ENCODE measurements at places on chromosomes 12 and 14.

DNA sequence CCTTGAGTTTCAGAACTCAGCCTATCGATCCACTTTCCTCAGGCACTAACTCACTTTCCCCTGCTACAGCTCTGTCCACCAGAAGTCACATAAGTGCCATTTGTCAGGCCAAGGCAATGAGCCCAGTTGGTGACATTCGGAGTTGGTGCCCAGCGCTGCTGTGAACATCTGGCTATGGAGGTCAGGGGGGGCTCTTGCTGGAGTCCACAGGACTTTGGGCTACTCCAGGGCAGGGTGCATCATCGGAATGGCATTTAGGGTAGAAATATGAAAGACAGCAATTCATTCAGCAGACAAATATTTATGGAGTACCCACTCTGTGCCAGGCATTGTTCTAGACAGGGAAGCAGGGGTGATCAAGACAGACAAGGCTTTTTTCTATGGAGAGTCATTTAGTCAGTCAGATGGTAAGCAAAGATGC is 1.5 kb upstream of the PPP1CC start:
- peak; percentile 53 for DNase-seq

DNA sequence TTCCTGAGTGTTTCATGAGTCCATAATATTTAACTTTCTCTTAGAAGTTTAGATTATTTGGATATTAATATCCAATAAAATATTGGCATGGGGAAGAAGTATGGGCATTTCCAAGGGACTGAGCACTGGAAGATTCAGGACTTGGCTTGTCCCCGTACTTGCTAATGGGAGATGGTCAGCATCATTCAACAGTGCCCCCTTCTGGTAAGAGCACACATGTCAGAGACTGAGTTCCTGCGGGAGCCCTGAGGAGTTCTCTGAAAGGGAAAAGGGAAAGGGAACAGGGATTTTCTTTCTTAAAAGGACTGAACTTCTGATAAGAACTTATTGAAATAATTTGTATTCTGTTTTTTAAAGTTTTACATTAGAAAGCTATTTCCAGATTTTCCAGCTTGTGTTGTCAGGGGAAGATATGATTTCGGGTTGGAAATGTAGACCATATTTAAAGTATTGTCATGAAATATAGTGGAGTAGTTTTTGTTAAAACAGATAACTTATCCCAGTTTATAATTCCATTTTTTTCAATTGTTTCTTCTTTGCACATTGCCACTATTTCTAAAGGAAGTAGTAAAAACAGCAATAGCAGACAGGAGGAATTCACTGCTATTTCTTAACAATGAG is 59.8 kb upstream of the C12orf71 start:
- DNase-seq = peak; percentile 84

- DNase-seq = no peak
These were observed 271.4 kb downstream of the RASSF9 start for GRCh38 chr12:85564786-85565185.

DNA sequence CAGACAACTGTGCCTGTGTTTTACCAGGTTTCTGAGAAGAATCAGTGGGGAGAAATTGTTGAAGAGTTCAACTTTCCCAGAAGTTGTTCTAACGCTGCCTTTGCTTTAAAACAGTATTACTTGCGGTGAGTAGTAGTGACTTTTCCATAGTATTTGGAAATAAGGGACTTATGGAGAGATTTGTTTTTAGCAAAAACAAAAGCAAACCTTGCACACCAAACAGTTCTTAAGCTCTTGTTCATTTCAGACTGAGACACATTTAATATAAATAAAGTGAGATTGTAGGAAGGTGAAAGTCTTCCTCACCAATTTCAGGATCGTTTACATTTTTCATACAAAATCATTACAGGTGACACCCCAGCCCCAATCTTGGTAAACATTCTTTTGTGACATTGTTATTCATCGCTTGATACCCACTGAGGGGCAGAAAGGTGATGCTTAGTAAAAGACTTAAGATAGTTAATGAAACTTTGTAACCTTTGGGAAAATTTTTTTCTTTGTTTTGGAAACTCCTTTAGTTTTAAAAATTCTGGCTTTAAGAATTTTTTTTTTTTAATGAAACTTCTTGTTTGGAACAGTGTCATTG is 1.8 kb downstream of the ARID2 start:
- DNase-seq = no peak

GRCh38 chr12:86613311-86613710 is 357.1 kb upstream of the MGAT4C start:
- DNase-seq = no peak

- no peak for DNase-seq
These were observed 9.8 kb downstream of the APPL2 start for GRCh38 chr12:105226219-105226618.

GRCh38 chr12:88237954-88238353 is 95.8 kb downstream of the TMTC3 start:
- DNase-seq = peak; percentile 26

GRCh38 chr14:33642080-33642479 is 308.8 kb downstream of the EGLN3 start:
- DNase-seq = no peak

DNA sequence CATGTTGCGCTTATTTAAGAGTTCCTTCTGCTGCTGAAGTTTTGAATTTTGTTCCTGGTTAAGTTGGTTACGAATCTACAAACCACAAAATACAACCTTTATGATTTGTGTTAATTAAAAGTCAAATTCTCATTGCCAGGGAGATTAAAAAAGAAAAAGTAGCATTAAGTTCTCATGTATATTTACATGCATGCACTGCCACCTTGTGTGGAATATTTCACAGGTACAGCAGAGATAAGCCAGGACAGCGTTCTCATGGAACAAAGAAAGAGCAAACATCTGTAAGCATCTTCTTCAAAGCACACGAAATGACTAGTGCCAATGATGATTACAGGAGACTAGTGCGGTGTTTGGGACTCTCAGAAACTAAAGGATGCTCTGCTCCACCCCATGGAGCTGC is 34.2 kb downstream of the ZFYVE21 start:
- no peak for DNase-seq

DNA sequence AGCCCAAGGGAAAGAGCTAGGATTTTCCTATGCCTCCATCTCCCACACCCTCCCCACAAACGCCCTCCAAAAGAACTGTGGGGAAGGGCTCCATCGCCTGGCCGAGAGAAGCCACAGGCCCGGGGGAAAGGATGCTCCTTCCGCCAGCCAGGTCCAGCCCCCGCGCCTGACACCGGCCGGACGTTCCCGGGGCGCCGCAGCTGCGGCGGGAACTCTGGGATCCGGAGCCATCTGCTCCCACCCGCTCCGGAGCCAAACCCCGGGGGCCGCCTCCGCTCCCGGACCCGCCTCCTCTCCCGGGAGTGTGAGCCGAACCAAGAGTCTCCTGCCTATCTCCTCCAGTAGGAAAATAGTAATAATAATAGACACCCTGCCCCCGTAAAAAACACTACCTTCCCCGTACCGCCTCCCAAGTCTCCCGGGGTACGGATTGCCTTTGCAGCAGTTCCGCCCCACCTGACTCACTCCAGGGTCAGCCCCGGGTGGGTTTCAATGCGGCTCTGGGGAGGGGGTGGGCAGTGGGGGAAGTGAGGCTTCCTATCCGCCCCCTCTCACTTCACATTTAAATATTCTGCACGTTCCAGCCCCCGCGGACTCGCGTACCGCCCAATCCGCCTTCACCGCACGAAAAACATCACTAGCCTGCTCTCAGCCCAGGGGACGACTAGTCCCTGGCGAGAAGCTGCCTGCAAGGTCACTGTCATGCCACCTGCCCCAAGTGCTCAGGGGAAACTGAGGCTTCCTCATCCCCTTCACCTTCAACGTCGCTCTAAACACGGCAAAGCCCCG is 2.4 kb downstream of the AGAP2 start:
- peak; percentile 67 for DNase-seq

GRCh38 chr12:89732522-89732921 is 23.9 kb upstream of the ATP2B1 start:
- no peak for DNase-seq

- no peak for DNase-seq
These were observed 58.7 kb upstream of the OR10AD1 start for GRCh38 chr12:48261773-48262172.

DNA sequence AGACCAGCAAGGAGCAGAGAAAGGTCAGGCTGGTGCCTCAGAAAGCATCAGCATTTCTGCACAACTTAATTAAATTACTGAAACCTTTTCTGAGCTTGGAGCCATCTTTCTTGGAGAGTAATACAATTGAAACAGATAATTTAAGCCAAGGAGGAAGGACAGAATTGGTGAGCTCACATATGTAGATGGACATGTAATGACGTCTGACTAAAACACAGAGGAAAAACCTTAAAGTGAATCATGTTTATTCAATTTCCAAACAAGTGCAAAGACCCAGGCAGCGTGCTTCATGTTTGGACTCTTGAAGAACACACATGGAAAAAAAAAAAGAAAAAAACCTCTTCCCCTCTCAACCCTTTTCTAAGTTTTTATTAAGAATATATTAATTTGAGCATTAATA is 19.0 kb downstream of the SUSD6 start:
- DNase-seq = no peak

DNA sequence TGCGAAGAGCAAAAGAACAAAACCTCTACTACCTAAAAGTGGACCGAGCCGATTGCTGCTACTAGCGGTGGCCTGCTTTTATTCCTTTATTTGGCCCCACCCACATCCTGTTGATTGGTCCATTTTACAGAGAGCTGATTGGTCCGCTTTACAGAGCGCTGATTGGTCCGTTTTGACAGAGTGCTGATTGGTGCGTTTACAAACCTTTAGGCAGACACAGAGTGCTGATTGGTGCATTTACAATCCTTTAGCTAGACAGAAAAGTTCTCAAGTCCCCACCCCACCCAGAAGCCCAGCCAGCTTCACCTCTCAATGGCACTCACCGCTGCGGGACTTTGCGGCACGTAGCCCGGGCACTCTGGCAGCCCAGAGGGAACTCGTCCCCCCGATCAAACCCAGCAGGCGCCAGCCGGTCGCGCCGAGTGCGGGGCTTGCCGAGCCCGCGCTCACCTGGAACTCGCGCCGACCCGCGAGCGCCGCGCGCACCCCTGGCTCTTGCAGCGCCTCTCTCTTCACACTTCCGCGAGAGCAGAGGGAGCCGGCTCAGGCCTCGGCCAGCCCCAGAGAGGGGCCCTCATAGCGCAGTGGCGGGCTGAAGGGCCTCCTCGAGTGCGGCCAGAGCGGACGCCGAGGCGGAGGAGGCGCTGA is 8.7 kb upstream of the FGD4 start:
- DNase-seq = peak; percentile 77

DNA sequence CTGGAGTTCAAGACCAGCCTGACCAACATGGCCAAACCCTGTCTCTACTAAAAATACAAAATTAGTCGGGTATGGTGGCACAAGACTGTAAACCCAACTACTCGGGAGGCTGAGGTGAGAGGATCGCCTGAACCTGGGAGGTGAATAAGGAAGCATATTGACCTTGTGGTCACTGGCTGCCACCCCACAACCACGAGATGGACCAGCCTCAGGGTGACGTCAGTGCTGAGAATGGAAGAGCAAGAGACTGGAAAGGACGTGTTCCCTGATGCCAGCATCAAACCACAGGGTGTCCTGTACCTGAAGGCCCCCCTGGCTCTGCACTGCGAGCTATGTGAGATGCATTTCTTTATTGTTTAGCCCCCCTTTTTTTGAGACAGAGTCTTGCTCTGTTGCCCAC is 45.9 kb upstream of the BDKRB2 start:
- no peak for DNase-seq

DNA sequence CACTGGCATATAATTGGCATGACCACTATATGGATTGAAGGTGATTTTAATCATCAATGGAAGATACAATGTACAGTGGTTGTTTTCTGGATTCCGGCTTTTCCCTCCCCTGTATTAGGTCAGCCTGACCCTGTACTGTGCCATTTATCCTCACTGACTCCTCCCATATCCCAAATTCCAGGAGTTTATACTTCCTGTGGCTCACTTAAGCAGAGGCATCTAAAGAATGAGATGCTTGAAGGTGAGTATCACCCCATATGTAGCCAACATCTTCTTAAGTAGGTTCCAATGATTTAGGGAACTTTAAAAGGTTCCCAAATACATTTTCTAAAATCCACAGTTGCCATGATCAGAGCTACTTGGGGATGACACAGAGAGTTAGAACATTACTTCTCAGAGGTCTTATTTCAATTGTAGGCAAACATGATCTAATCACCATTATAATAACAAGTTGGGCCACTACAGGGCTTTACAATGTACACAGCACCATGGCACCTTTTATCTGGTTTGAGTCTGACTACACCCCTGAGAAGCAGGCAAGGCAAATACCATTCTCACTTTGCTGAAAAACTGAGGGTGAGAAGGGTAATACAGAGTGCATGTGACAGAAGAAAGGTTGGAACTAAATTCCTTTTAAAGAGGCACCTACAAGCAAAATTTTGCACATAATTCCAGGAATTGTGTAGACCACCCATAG is 212.3 kb upstream of the GARIN6 start:
- DNase-seq = no peak

- no peak for DNase-seq
These were observed 47.4 kb downstream of the ATF7 start for GRCh38 chr12:53578783-53579182.

DNA sequence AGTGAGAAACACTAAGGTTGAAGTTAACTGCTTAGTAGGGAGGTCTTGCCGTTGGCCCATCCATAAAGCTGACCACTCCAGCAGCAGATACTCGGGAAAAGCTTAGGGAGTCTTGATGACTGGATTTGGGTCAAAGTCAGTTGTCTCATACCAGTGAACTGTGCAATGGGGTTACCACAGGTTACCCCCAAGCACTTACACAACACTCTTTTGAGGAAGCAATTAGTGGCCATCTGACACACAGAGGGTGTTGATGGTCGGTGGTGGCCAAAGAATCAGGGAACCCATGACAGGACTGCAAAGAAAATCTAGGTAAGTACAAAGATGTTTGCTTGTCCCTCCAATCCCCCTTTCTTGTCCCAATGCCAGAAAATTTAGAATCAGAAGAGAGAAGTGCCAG is 410.2 kb downstream of the APAF1 start:
- no peak for DNase-seq

GRCh38 chr12:91819132-91819447 is 326.6 kb downstream of the BTG1 start:
- DNase-seq = no peak

DNA sequence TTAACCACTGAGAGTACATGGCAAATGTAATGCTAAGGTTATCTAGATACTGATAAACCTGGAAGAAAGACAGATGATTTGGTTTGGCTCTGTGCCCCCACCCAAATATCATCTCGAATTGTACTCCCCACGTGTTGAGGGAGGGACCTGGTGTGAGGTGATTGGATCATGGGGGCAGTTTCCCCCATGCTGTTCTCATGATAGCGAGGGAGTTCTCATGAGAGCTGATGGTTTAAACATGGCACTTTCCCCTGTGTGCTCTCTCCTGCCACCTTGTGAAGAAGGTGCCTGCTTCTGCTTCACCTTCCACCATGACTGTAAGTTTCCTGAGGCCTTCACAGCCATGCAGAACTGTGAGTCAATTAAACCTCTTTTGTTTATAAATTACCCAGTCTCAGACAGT is 14.2 kb downstream of the NOXRED1 start:
- DNase-seq = no peak
